ENCODE measurements at places on chromosomes 12 and 14.

GRCh38 chr12:90896164-90896563 lies 58.8 kb downstream of the CCER1 start:
- DNase-seq, result no peak

DNA sequence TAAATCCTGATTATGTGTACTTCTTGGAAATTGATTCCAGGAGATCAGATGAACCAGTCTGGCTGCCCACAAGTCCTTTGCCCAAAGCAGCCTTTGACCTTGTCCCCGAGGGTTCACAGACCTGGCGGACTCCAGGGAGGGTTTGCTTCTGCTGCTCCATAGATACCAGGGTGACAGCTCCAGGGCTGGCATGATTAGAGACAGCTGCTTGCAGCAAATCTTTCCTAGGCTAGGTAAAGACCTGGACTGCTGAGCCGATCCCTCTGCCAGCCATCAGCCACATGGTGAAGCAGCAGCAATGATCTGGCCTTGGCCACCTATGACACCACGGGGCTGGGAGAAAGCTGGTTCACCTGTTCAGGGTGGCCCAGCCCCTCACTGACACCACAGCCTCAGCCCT lies 10.1 kb upstream of the TBX5 start:
- no peak for DNase-seq

DNA sequence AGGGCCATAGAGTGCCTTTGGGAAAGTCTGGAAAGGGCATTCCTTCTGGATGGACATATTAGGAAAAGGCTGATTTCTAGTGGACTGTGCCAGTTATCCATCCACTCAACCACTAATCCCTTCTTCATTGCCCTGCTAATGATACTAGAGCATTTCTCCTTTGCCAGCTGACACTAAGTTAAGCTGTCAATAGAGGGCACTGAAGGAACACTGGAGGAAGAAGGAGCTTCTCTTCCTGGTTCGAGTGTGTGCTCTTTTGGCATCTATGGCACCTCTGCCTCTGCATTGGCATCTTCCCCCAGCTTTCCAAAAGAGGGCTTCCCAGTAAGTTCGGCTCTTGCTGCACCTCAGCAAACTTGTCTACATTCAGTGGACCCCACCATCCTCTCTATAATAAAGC lies 165.4 kb downstream of the DERA start:
- no peak for DNase-seq

DNA sequence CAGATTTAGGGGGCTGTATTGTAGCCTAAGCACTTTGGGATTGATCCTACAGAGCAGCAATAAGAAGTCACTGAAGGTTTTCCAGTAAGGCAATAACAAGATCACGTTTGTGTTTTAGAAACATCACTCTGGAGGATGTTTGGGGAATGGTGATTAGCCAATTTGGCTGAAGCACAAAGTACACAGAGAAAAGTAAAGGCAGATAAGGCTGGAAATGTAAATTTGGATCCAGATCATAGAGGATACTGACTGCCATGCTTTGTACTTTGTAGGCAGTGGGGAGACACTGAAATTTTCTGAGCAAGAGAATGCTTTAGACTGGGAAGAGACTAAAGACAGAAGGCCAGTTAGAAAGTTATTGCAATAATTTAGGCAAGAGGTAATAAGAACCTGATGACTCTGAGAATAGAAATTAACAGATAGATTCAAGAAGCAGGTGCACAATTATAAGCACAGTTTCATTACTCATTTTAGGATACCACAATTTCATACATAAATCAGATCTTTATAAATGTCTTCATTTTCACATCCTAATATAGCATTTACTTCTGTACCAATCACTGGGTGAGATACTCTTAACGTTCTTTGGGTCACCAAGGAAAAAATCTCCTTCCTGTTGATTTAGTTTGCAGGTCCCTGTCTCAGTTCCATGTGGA lies 314.5 kb upstream of the GARIN6 start:
- DNase-seq, result no peak

DNA sequence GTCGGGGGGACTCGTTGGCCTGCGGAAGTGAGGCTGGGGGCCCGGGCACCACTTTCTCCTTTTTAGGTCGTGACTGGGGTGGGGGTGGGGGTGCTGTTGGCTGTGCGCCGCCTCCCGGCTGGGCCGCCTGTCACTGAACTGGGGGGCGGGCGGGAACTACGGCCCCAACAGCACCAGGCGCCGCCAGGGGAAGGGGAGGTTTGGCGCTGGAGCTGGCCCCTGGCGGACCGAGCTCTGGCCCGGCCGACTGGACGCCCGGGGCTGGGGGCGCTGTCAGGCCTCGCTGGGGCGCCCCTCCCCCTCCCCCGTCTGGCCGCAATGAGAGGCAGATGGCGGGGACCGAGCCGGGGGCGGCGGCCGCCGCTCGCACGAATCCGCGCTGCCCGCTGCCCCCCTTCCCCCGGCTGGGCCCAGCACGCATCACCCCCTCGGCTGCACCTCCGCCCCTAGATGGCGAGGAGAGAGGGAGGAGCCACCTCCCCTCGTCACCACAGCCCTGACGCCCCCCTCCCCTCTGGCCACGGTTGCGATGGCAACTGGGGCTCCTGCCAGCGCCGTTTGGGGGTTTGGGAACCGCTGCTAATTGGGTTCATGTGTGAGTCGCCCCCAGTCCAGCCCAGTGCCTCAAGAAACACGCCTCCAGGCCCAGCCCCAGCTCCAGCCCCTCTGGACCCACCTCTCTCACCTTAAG lies 723 bp downstream of the NFATC4 start:
- peak; percentile 32 for DNase-seq

- DNase-seq, result peak; percentile 26
Measured at GRCh38 chr14:76473481-76474263, 97.7 kb downstream of the ESRRB start.

DNA sequence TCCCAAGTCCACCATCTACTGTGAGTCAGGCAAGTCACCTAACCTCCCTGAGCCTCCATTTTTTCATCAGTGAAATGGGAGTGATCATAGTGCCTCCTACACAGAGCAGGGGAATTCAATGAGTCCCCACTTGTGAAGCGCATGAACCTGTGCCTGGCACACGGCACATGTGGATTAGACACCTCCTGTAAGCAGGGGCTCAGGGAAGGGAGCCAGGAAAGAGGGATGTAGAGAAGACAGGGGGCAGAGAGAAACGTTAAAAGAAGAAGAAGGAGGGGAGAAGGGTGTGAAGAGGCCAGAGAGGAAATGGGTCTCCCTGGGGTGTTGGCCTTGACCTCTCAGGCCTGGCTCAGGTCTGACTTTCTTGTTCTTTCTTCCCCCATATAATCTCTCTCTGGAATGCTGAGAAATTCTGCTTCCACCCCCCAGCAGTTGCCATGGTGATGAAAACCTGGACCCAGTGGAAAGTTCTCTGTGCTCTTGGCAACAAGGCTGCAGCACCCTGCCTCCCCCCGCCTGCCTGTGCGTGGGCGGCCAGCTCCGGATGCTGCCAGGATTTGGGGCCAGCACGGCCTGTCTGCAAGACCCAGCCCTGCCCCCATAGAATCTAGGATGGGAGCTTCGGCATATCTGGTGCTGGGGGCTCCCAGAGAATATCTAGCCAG lies 94.5 kb downstream of the CALM1 start:
- no peak for DNase-seq

GRCh38 chr12:27187697-27188096 lies 56.4 kb upstream of the STK38L start:
- DNase-seq, result no peak

GRCh38 chr12:67649261-67649569 lies 670 bp downstream of the DYRK2 start:
- DNase-seq, result no peak

DNA sequence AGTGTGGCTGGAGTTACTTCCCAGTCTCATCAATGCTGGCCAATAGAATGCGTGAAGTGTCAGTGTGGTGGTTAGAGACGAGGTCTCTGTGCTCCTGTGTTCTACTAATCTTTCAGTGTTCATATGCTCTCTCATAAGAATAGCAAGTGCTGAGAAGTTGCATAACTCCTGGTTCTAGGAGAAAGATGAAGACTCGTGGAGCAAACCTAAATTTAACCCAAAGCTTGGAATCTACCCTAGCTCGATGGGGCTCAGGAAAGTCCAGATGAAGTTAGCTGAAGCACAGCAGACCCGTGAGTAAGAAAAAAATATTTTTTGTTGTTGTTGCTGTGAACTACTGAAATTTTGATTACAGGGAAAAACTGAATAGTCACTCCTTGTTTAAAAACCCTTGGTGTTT lies 412.6 kb downstream of the APAF1 start:
- no peak for DNase-seq

DNA sequence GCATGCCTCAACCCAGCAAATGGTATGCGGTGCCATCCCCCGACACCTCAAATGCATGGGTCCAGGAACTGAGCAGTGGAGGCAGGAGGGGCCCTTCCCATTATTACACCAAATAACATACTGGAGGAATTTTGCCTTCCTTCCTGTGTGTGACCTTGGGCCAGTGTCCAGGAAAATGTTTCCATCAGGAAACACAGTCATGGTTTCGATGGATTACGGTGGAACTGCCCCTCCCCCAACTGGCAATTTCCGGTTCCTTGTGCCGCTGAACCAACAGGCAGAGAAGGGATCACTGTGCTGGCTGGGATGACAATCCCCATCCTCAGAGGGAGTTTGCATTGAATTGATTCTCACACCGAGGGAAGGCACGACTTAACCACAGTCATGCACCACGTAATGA lies 9.1 kb upstream of the CDC42BPB start:
- no peak for DNase-seq

Data from SHP77 treated with DMSO at 0.1 percent for 48 hours (cell line).